ENCODE measurements at places on chromosomes 3 and 15. TPM values are rescaled to one million over a fixed set of nuclear protein-coding genes. Genes with fewer than 3 reads are reported as not detected.

TNFSF10 gene
- total RNA-seq, result 0.36 TPM

SPSB4 gene
- not detected for total RNA-seq

EEF1AKMT4 gene
- total RNA-seq, result 3.6 TPM

CMC1 gene
- total RNA-seq, result 12.0 TPM

CRYGS gene
- total RNA-seq, result 1.1 TPM
